ENCODE measurements at places on chromosomes 1 and 21.

DNA sequence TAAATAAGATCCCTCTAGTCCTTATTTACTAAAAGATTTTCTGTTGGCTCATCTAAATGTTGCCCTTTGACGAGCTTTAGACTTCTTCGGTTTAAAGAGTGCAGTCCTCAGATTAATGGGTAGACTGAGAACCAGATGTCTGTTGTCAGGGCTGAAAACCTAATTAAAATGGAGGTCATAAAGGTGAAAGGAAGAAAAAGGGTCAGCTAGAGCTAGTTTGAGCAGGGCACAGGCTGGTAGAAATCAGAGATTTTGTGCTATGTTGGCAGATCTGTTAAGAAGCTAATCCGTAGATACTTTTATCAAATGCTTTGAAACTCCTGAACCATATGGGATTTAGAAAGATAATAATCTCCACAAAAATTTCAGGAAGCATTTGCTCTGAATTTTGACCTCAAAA lies 959.0 kb downstream of the PLA2G4A start:
- no peak for DNase-seq

DNA sequence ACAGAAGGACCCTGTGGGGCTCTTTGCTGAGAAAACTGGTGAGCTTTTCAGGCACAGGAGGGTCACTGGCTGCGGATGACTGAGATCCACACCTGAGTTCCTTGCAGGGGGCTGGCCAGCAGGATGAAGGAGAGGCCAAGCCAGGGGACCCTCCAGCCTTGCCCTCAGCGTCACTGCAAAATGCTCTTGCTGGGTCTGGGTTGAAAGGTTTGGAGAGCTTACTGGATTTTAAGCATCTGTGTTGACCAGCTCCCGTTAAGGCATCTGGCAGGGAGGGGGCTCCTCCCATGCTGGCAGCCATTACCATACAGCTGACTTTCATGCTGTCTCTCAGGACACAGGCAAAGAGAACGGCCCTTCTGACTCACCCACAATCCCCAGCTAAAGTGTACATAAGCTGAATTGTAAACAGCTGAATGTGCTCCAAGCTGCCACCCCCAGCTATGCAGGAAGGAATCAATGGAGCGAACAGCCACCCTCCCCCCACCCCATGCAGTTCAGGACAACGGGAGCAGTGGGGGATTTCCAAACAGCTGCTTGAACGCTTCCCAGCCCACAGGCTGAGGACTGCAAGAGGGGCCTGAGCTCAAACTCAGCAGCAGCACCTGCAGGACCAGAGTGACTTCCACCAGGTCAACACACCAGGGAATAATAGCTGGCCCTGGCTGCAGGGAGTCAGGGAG lies 21.3 kb upstream of the A3GALT2 start:
- peak; percentile 99 for DNase-seq

DNA sequence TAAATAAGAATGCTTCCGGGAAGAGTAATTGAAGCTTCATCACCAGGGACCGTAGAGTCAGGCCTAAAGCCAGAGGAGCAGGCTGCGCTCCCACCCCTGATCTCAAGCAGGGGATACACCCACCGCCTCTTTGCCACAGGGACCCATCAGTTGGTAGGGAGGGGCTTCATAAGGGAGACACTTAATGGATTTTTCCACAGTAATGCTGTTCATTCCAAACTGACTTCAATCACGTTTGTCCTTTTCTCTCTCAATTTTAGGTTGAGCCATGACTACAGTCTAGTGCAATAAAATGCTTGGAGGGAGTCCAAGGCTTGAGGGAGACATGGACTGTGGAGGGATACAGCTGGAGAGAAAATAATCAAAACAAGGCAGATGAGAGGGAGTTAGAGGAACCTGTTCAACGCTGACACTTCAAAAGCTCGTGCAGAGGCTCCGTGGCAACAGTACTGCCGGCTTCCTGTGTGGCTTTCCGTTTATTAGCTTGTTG lies 111.5 kb downstream of the SEC16B start:
- peak; percentile 97 for DNase-seq

GRCh38 chr1:2578758-2579118 lies 7.8 kb upstream of the PRXL2B start:
- DNase-seq: no peak

- DNase-seq: no peak
Measured at GRCh38 chr1:210291081-210291764, 37.5 kb upstream of the HHAT start.

DNA sequence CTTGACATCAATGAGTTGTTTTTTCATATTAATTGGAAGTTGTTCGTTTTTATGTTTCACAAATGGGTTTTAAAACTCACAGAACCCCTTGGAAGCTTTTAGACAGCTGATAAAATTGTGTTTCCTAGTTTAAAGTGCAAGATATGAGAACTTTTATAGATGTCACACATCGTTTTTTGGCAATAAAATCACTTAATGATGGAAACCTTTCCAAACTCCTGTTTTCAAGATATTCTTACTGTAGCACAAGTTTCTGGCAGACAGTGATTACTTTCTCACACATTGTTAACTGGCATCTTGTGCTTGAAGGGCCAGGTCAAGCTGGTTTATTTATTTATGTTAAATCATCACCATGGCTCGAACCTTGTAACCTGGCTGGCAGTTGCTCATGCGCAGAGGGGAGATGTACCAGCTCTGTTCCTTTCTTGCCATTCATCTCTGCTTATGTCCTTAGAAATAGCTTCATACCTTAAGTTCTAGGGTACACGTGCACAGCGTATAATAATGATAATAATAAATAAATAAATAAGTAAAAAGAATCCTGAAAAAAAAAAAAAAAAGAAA lies 10.2 kb upstream of the RCAN1 start:
- DNase-seq: no peak

DNA sequence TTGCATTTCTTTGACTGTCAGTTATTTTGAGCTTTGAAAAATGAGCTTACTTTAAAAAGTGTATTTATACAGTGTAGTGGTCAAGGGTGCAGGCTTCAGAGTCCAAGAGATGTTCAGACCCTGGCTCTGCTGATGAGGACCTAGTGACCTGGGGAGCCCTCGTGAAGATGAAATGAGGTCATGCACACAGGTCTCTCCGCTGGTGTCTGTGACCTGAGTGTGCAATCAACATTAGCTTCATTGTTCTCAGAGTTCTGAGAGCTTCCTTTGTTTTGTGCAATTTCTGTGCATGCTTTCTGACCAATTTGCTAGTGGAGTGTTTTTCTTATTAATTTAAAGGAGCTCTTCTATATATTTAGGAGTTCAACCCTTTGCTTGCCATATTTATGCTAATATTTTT lies 71.3 kb downstream of the RIPK4 start:
- DNase-seq: no peak

DNA sequence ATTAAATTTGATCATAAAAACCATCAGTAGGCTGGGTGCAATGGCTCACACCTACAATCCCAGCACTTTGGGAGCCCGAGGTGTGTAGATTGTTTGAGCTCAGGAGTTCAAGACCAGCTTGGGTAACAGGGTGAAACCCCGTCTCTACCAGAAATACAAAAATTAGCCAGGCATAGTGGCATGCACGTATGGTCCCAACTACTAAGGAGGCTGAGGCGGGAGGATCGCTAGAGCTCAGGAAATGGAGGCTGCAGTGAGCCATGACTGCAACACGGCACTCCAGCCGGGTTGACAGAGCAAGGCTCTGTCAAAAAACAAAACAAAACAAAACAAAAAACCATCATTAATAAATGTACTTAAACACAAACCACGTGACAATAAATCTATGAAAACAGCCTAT lies 61.0 kb downstream of the ARID4B start:
- DNase-seq: no peak

GRCh38 chr1:158249646-158250045 lies 4.6 kb upstream of the CD1A start:
- no peak for DNase-seq

DNA sequence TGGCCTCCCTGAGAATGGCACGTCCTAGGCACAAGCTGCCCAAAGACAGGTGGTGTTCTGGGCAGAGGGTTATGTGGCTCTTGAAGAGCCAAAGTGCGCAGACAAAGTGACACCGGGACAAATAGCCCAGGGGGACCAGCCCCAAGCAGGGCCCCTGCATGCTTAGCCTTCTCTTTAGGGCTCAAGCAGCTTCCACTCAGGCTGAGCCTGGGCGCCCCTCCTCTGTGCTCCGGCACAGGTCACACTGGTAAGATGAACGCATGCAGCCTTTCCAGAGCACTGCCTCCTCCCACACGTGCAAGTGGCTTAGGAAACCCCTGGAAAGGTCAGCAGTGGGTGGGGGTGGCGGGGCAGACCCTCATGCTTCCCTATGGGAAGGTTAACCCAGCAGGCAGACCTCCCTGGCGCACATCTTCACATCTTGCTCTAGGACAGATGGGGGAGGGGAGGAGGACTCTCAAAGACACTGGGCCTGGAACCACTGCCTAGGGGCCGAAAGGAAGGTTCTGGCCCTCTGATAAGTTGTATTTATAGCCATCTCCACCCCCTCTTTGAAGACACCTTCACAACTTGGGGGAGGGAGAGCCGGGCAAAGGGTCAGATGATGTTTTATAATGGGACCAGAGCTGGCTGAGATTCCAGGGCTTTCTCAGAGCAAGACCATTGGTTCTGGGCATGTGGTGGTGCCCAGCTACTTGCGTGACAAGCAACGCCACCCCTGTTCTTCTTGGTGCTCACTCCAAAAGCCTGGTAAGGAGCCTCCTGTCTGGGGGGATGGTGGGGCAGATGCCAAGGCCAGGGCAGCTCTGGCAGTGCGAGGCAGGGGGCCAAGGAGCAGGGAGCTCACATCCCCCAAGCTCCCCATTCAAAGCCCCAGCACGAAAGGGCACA lies 5.5 kb downstream of the KLHL21 start:
- DNase-seq: no peak

- no peak for DNase-seq
Measured at GRCh38 chr1:55685560-55685959, 470.4 kb upstream of the USP24 start.

GRCh38 chr1:48222501-48223242 lies at the start of gene SLC5A9:
TSS of gene SLC5A9 (plus strand) at chr1:48222716. CDS start at chr1:48222737, 21 bp downstream.
- DNase-seq: no peak

DNA sequence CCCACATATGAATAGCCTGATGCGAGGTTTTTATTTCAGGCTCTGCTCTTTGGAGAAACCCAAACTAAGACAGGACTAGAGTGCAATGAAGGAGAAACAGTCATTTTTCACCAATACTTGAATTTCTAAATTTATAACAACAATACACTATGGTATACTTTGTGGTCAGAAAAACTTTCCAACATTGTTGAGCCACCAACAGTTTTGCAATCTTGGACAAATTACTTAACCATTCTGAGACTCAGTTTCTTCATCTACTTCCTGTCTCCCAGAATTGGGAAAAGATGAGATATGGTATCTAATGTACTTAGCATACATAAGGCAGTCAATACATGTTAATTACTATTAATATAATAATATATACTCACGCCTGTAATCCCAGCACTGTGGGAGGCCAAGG lies 519.8 kb upstream of the PLXNA2 start:
- no peak for DNase-seq

DNA sequence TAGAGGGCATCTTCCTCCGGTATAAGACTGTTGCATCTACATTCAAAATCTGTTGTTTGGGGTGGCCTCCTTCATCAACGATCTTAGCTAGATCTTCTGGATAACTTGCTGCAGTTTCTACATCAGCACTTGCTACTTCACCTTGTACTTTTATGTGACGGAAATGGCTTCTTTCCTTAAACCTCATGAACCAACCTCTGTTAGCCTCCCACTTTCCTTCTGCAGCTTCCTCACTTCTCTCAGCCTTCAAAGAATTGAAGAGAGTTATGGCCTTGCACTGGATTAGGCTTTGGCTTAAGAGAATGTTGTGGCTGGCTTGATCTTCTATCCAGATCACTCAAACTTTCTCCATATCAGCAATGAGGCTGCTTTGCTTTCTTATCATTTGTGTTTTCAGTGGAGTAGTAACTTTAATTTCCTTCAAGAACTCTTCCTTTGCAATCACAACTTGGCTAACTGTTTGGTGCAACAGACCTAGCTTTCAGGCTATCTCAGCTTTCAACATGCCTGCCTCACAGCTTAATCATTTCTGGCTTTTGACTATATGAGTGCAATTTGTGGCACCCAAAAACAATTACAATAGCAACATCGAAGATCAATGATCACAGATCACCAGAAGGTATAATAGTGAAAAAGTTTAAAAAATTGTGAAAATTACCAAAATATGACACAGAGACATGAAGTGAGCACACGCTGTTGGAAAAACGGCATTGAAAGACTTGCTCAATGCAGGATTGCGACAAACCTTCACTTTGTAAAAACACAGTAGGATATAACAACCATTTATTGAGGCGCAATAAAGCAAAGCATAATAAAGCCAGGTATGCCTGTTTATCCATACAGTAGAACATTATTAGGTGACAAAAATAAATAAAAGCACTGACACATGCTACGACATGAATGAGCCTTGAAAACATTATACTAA lies 56.7 kb upstream of the GFI1 start:
- no peak for DNase-seq

DNA sequence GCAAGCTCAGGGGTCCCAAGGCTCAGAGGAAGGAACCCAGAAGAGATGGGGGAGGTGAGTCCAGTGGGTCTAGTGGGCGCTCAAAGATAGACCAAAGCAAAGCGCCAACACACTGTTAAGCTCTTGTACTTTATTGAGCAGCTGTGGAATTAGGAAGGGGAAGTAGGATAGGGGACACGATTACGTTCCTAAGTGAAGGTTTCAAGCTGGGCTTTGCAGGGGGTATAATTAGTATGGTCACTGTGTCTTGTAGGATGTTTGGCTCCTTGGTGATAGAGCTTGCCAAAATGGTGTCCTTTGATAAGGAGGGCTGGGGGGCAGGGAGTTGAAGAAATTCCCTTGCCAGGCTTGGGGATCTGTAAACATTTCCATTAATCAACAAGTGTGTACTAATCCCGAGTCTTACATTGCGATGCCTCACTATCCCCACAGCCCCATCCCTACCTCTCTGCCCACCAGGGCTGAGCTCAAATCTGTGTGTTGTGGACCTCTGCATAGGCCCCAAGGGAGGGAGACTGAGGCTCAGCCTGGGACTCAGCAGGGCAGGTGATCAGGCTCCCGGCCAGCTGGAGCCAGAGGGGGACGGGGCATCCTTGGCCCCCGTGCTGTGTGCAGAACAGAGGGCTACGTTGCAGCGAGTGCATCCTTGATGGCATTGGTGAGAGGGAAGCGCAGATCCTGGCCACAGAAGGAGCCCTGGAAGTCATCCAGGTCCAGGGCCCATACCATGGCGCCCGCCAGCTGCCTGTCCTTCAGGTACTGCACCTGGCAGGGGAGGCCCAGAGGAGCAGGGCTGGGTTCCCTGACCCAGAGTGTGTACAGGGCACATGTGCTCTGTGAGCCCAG lies 3.4 kb upstream of the MYBPH start:
- peak; percentile 57 for DNase-seq

DNA sequence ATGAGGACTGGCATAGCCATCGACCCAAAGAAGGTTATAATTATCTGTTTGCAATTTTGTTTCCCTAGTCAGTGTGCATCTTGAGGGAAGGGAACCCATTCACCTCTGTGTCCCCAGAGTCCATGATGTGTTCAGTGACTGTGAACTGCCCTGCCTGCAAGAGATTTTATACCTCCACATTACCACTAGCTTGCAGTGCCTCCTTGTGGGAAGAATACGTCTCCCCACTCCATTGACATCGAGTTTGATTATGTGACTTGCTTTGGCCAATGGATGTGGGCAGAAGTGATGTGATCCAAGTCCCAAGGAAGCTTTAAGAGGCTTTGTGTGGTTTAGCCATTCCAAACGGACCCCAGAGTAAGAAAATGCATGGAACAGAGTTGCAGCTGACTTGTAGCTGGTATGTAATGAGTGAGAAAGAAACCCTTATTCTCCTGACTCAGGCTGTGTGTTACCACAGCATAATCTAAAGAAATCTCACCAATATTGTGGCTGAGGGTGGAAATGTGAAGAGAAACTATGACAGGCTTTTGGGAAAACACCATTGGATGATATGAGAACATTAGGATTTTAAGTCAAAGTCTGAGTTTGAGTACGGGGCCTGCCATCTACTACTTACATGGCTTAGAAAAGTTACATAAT lies 47.8 kb upstream of the NRDC start:
- no peak for DNase-seq
